Stimulated activated CD8-positive, alpha-beta memory T cell treated with anti-CD3 and anti-CD28 coated beads, Interleukin-12 subunit alpha, Interleukin-12 subunit beta, amount 100 ng/mL, for 1 hour (primary cell): ENCODE measurements at places on chromosomes 3 and 15.

- no peak for DNase-seq
Observed at GRCh38 chr3:11019116-11019819, 26.7 kb downstream of the SLC6A1 start.

DNA sequence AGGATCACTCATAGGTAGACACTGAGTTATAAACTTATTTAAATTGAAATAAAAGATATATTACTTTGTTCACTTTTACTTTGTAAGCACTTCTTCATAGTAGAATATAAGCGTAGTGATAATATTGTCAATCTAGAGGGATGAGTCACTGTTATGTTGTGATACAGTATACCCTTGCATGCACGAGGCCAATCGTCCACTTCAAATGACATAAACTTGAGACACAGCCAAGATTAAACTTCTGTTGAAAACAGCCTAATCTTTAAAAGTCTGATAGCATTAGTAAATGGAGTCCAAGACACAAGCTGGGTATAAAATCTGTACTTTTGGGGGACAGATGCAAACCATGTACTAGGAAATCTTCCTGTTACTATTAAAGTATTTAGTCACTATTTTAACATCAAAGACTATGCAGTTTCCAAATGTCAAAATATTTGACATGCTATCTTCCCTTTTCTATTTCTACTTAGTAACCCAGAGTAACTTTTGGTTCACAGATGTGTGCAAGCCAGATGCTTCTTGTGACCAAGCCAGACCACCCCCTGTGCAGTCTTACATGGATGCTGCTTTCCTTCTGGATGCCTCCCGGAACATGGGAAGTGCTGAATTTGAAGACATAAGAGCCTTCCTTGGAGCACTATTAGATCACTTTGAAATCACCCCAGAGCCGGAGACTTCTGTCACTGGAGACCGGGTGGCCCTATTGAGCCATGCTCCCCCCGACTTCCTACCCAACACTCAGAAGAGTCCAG, 85.3 kb downstream of the PIK3R4 start:
- no peak for DNase-seq

DNA sequence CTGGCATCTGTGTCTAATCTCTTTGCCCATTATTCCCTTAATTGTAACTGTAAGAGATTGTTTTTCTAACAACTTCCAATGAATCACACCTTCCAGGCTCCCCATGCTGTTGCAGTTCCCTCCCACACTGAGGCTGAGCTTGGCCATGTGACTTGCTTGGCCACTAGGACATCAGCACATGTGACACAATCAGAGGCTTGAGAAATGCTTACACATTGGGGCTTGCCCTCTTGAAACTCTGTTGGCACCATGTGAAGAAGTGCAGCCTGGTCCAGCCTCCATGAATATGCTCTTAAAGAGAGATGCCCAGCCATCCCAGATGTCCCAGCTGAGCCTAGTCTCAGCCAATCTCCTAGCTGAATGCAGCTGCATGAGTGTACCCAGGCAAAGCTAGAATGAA, 326.8 kb upstream of the SOX2 start:
- no peak for DNase-seq

DNA sequence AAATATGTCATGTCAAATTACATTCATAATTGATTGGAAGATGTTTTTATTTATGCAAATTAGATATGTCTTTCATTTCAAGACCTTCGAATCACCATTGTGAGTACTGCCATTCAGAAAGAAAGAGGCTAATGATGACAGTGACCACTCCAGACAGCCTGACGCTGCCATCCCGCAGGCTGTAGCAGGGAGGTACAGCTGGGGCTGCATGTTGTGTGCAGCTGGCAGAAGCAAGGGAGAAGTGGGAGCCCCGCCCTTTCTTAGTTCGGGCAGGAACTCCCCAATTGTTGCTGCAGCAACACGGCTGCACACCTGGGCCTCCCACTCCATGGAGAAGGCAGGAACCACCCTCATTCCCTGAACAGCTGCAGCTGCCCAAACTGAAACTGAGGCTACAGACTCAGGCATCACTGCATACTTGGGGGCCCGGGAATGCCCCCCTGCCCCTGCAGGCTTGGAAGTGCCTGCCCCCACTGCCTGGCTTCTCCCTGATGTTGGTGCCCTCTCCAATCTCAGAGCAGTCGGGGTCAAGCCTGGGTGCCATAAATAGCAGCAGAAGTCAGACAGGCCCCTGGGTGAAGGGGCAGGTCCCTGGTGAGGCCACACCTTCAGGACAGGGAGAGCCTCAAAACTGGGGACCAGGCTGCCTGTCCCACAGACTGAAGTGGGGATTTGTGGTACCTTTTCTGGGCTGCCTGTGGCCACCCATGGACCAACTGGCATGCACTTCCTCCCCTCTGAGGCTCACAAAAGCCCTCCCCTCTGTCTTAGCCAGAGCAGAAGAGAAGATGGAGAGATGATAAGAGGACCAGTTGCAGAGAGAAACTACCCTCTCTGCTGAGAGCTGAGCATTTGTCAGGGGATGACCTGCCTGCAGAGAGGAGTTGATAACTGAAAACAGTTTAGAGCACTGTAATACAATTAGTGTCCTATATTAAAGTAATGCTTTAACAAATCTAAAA, 964.6 kb downstream of the SI start:
- DNase-seq = no peak

DNA sequence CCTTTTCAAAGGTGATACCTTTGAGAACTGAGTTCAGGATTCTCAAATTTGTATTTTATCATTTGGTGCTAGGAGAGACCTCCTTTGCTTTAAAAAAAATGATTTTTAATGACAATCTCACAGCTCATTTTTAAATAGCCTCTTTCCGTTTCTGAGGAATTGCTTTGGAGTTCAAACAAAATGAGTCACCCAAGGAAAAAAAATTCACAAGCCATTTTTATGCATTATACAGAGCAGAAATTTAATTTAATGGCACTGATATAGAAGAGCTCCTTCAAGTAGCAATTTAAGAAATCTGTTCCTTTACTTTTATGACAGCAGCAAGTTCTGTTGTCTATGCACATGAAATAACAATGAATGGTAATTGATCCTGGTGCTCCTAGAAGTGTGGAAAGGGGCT, 337.9 kb upstream of the KCNMB2 start:
- no peak for DNase-seq

- DNase-seq = no peak
Observed at GRCh38 chr15:56933410-56933809, 15.0 kb downstream of the TCF12 start.

DNA sequence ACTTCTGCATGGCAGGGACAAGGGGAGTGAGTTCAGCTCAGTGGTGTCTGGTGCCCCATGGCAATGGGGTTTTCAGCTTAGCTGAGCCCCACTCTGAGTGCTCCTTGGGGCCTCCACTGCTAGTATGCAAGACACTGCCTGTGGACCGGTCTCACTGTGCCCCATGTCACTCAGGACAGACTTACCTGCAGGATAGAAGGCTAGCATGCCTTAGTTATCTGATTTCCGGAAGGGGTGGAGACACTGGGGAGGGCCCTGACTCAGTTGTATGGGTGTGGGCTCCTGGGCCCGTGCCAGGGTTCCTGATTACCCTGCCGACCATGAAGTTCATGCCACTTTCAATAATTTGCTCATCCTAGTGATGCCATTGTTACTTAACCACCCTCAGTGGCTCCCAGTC, 4.3 kb upstream of the SLC6A20 start:
- DNase-seq = no peak

- DNase-seq = no peak
Observed at GRCh38 chr3:193996221-193996620, 139.7 kb upstream of the HES1 start.

- DNase-seq = no peak
Observed at GRCh38 chr15:68658151-68658550, 79.4 kb downstream of the CORO2B start.

GRCh38 chr3:150168698-150169097, 198.0 kb upstream of the PFN2 start:
- DNase-seq = no peak

- DNase-seq = no peak
Observed at GRCh38 chr3:126061301-126062032, 22.5 kb downstream of the SLC41A3 start.

DNA sequence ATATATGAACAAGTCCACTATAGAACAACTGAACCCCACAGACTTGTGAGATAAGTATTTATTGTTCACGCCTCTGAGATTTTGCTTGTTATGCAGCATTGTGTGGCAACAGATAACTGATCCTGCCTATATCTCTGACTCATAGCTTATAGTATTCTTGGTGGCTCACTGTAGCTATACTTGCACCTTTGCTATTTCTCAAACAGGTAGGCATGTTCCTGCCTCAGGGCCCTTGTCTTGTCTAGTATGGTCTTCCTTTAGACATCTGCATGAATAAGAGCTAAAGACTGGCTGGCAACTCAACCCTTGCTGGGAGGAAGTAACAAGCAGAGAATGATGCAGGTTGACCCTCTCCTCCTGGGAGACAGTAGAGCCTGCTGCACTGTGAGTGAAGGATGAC, 256.1 kb downstream of the CHST2 start:
- DNase-seq = no peak

DNA sequence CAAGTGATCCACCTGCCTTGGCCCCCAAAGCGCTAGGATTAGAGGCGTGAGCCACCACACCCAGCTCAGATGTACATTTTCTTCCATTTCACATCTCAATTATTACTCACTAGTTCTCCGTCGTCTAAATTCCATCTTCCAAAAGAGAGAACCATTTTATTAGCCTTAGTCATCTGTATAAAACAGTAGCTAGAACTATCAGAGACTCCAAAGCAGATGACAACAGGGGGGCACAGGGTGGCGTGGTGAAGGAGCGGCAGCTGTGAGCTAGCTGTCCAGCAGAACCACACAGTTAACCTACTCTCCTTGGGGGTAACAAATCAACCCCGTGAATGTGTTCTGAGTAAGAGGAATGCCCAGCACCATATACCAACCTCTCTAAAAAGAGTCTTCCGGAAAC, 7.1 kb downstream of the SLC25A20 start:
- no peak for DNase-seq

- DNase-seq = no peak
Observed at GRCh38 chr3:108448593-108448992, 61.8 kb downstream of the MYH15 start.

DNA sequence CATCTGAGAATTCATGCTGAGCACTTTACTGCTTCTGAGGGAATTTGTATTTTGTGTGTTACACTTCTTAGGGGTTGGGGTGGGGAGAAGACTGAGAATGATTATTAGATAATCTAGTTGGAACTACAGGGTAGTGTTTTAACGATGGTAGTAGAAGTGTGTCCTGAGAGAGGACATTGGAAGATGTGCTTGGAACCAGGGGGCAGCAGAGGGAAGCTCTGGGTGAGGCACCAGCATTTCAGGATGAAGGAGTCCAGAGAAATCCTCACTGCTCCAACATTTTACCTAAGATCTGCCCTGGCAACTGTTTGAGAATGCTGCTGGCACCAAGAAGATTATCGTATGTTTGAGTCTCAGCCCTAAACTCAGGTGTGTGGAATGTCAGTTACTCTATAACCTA, 145.5 kb downstream of the SQOR start:
- DNase-seq = no peak

DNA sequence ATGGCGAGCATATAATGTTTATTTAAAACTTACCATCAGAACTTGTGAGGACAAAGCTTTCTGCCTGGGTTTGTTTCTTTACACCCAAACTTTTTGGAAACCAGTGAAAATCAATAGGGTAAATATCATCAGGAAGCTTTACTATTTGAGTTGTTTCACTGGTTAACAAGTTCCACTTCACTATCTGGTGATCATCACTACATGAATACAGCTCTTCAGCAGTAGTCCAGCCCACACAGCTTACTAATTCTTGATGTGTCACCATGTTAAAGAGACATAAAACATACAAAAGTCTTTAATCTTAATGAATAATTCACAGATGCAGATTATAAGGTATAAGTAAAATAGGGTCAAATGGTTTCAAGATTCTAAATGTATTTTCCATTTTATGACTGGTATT, 17.6 kb downstream of the IFT80 start:
- no peak for DNase-seq

DNA sequence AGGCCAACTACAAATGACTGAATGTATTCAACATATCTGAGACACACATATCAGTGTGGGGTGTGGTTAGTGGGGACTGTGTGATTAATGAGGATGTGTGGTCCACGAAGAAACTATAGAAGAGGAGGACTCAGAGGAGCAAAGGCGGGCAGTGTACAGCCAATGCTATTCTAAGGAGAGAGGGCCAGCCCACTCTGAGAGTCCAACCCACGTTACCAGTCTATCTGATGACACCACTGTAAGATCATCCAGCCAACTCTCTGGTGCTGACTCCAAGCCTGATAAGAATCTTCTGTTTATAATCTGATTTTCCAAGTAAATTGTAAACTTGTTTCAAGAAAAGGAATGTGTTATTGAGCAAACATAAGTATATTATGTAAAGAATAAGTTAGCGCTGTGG, 47.2 kb downstream of the MCF2L2 start:
- no peak for DNase-seq

DNA sequence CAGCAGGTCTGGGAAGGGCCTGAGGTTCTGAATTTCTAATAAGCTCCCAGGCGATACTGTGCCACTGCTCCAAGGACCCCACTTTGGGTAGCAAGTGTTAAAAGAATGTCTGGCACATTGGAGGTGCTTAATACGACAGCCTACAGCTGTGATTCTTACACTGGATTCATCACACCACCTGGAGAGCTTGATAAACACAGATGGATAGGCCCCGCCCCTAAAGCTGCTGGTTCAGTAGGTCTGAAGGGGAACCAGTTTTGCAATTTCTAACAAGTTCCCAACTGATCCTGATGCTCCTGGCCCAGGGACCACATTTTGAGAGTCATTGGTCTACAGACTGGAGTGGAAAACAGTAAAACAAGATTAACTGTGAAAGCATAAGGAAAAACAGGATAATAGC, 124.8 kb upstream of the ST8SIA2 start:
- no peak for DNase-seq

DNA sequence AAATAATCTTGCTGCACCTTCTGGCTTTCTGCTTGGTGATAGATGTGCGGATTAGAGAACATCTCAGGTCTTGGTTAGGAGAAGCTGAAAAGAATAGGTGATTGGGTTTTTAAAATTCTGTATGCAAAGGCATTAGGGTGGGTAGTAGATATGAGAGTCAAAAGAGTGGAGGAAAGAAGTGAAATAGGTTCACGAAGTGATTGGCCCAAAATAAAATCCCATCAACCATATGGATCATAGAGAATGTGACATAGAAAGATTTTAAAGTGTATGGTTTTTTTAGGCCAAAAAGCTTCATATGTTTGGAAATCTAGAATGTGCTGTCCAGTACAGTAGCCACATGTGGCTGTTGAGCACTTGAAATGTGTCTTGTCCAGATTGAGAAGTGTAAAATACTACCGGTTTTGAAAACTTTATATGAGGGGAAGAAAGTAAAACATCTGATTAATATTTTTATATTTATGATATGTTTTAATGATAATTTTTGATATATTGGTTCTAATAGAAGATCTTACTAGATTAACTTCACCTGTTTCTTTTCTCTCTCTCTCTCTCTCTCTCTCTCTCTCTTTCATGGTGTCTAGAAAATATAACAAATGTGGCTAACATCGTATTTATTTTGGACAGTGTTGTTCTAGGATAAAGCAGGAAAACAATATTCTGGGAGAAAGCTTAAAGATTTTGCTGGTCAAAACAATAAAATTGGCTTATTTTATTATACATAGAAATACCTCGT, 2.9 kb downstream of the MBNL1 start:
- no peak for DNase-seq
